ENCODE measurements at places on chromosomes 4 and X.

DNA sequence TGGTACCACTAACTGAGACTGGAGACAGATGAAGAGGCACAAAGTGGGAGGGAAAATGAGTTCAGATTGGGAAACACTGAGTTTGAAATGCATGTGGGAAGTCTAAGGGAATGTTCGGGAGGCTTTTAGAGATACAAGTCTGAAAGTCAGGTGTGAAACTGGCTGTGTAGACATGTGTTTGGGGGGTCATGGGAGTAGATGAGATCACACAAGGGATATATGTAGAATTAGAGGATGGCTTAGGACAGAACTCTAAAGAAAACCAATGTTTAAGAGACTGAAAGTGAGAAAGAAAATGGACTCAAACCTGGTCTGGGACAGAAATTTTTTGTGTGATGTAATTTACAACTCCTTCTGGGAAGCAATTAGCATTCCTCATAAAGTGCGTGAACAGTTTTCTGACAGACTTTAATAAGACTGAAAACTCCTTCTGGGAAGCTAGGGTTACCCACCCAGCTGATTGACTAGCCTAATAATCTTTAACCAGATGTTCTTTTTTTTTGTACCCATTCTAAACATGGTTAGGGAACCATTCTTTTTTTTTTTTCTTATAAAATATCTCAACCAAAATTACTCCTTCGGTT is 8.7 kb upstream of the JADE1 start:
- DNase-seq: no peak

GRCh38 chr4:140740422-140740821 is 15.8 kb downstream of the TBC1D9 start:
- DNase-seq: no peak

DNA sequence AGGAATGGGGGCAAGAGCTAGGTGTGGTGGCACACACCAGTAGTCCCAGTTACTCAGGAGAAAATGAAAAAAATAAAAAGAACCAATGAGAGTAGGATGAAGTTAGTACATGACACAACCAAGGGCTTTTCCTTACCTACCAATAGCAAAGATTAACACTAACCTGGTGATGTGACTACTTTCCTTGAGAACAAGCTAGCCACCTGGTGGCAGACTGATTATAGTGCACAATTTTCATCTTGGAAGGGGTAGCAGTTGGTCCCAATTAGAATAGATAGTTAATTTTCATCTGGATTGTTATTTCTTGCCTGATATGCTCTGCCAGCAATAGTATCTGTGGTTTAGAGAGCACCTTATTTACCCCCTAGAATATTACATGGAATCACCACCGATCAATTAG is 1216.8 kb upstream of the PABPC4L start:
- DNase-seq: no peak

- peak; percentile 63 for DNase-seq
These were observed 32.2 kb downstream of the TBC1D14 start for GRCh38 chr4:6941796-6942195.

- DNase-seq: no peak
These were observed 294.4 kb downstream of the GPAT3 start for GRCh38 chr4:83830138-83830888.

GRCh38 chr4:172996571-172997216 is 171.9 kb upstream of the GALNT7 start:
- no peak for DNase-seq

GRCh38 chr4:57157596-57158137 is 47.5 kb upstream of the IGFBP7 start:
- DNase-seq: no peak

DNA sequence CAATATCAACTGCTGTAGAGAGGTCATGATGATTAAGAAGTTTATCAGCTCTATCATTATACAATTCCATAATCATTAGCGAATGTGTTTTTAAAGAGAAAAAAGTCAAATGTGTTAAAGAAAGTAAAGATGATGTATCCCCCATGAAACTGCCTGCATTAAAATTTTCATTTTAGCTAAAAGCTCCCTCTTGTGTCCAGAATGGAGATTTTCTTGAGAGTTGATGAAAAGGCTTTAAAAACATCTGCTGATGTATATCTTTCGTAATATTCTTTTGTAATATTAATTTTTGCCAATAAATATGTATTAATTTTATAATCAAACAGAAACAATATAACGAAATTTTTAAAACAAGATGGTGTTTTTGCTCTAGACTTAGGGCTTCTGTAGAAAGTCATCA is 52.1 kb upstream of the LHFPL1 start:
- DNase-seq: no peak

DNA sequence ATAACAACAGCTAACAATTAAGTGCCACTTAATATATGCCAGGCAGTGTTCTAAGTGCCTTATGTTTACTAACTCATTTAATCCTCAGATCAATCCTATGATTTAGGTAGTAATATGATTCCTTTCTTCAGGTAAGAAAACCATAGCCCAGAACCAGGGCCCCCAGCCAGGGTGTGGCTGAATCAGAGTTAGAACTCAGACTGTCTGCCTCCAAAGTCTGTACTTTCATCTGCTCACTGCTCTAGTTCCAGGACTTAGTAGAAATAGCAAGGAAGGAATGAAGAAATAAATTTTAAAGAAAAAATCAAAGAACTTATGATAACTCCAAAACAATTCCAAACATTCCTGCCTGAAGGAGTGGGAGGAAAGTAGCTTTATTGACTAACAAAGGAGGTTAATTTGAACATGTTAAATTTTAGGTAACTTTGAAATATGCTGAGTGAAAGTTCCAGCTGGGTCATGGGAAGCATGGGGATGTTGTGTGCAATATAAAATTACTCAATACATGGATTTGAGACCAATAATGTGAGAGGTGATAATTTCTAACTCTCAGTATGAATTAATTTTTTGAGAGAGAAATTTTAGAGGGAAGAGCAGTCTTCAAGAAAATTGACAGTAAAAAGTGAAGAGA is 8.8 kb upstream of the ADH1C start:
- no peak for DNase-seq

GRCh38 chrX:153889123-153889522 is 3.1 kb upstream of the L1CAM start:
- DNase-seq: no peak

GRCh38 chrX:103913356-103914020 is 48.9 kb upstream of the TMSB15B start:
- DNase-seq: no peak

DNA sequence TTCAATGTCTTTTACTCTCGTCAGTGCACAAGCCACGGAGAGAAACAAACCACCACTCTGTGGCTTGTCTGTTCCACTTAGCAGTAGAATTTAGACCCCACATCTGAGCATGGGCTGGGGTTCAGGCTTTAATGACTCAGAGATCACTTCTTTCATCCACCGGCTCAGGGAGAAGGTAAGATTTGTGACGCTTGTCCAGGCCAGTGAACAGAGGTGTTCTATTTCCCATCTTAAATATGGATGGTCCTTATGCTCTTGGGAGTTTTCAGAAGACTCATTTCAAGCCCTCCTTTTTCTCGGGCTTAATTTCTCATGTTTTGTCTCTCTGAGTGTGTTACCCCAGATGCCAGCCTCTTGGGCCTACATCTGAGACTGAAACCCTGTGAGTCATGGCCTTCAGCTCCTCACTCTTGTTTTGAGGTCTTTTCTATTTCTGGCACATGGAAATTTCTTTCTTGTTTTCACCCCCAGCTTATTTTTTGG is 127.4 kb upstream of the SFRP2 start:
- no peak for DNase-seq

DNA sequence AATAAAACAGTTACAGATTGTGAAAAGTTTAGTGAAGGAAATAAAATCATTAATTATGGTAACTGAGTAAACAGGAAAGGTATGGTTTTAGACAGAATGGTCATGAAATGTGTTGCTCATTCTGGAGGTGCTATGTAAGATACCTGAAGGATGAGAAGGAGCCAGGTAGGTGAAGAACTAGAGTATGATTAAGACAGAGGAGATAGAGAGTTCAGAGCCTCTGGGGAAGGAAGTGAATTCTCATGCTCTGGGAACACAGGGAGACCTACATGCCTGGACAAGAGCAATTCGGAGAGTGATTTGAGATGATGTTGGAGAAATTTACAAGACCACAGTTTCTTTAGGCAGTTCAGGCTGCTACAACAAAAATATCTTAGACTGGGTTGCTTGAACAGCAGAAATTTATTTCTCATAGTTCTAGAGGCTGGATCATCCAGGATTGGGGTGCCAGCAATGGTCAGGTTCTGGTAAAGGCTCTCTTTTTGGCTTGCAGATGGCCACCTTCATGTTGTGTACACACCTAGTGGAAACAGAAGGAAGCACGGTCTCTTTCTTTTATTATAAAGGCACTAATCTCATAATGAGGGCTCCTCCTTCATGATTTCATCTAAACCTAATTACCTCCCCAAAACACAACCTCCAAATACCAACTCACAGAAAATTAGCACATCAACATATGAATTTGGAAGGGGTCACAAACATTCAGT is 1416.1 kb downstream of the PCDH7 start:
- DNase-seq: no peak

GRCh38 chr4:10684631-10685030 is at the start of gene CLNK:
Gene CLNK (minus strand): TSS chr4:10684768. CDS start chr4:10667869, 16,899 bp downstream.
- DNase-seq: no peak
